SK-N-SH (cell line): ENCODE measurements at places on chromosomes 7 and 10. TPM values are rescaled to one million over a fixed set of nuclear protein-coding genes. Genes with fewer than 3 reads are reported as not detected.

DNA sequence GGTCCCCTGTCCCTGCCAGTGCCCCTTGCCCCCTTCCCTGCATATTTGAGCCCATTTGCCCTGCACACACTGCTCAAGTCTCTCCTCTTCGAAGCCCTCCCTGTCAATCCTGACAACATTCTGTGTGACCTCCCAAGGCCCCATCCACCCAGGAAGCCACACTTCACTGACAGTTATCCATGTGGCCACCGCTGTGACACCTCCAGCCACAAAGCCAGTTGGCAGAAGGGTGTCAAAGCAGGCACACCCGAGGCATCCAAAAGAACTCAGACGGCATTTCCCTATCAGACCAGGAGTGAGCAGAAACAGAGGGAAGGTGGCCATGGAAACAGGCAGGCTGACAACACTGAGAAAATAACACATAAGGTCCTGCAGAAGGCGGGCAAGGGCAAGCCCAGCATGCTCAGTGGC, 4.6 kb downstream of the POLM start:
- no peak for DNase-seq

DNA sequence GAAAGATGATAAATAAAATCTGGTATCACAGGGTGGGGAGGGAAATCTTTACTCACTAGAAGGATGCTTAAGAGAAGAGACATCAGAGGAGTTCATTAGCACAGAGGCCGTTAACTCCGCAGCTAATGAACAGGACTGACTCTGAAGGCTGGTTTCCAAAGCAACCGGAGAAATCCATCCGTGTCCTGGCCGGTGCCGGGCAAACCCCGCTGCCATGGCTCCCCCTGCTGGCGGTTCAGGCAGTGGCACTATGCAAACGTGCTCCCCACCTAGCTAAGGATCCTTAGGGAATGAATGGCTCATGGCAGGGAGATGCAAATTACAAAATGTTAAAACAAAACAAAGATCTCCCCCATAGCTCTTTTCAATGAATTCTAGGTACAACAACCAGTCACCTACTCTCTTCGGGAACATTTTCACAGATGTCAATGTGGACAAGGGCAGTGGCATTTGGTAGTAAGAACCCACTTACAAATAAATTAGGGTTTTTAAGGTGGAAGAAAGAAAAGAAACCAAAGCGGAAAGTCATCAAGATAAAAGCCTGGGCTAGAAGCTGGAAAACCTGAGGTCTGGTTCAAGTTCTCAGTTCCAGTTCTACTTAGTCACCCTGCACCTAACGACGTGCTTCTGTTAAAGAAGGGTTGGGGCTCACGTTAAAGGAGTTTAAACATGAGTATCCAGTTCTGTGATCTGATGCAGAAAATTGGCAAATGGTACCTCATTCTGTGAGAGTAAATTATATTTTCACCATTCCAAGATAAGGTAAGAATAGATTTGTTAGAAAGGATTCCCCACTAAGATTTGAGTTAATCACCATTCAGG, 138.2 kb downstream of the SVIL start:
- DNase-seq = peak; percentile 84

GRCh38 chr7:126940723-126941307, 311.9 kb downstream of the GRM8 start:
- no peak for DNase-seq

The STEAP1B gene
- 14.7 and 16.6 TPM in 2 replicates for polyA plus RNA-seq

The HOXA13 gene
- not detected in 2 replicates for polyA plus RNA-seq

DNA sequence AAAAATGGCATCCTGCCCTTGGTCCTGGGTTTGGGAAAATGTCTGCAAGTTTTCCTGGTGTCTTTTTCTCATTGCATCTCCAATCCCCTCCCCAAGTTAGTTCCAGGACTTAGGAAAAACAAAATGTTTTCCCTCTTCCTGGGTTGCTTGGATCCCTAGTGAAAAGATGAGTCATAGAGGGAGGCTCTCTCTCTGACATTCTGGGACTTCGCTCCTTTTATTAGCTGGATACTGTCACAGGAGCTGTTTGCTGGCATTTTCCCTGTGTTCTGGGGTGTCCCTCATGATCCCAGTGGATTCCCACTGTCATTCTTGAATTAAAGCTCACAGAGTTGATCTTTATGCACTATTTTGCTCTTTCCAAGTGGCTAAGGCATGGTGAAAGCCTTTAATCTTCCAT, 316.4 kb upstream of the MBL2 start:
- DNase-seq = no peak

DNA sequence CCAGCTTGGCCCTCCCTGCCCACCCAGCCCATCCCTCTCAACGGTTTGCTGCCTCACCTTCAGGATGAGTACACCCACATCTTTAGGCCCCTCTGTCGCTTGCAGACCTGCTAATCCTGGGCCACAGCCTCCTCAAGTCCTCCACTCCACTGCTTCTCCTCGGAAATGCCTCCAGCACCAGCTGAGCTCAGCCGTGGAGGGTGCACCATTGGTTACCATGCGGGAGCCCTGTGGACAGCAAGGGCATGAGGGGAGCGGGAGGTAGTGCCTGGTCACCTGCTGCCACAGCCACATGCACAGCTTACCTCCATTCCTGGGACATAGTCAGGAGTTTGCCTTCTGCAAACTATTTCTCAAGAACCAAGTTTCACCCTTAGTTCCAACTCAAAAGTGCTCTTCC, 286.3 kb upstream of the ZMIZ1 start:
- no peak for DNase-seq

DNA sequence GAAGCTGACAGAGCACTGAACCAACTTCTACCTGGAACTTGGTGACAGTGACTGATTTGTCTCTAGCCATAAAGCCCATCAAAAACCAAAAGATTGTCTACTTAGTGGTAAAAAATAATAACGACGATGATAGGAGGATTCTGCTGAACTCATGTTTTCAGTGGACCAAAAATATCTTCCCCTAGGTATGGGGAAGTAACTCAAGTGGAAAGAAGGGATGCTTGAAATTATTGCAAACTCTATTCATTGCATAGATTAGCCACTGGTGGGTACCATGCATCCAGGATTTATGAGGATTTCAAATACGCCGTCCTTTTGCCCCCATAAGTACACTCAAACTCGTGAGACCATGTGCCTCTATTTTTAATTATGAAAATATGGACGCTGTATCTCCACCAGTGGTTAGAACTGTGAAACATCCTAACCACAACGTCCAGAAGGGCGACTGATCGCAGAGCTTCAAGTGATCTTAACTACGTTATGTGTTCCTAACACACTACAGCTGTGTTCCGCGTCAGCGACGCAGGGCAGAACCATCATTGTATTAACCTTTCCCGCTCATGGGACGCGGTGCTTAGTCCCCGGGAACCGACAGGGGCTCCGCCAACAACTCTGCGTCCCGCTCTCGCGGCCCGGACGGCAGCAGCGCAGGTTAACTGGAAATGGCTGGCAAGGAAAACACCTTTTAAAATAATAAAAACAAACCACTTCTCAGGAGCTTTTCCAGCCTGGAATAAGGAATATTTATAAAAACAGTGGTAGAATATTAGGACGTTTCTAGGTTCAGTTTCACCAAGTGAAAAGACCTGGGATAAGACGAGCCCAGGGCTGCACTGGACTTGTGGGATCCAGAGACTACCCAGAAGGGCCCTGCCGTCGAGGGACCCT, 776 bp downstream of the PEX1 start:
- DNase-seq = peak; percentile 78

The SLC26A5 gene
- not detected in 2 replicates for polyA plus RNA-seq

- DNase-seq = no peak
These were observed 29.9 kb upstream of the UTF1 start for GRCh38 chr10:133199992-133200611.

DNA sequence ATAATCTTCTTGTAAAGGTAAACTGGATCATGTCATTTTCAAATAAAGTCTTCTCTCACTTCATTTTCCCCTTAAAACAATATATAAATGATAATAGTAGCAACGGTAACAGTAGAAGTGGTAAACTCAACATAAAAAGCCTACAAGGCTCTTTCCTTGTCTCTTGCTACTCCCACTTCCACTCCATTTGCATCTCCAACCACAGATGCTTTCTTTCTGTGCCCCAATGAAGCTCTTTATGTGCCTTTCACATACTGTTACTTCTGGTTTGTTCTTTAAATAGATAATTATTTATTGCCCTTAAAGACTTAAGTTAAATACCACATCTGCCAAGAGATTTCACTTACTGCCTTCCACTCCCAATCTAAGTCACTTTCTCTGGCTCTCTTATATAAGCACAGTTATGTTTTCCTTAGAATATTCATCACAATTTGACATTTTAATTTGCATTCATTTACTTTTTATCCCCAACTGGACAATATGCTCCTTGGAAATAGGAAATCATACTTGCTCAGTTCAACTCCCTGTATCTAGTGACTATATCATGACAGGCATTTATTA, 149.9 kb downstream of the CRPPA start:
- DNase-seq = no peak

GRCh38 chr10:105413997-105414396, 772.9 kb downstream of the SORCS3 start:
- DNase-seq = no peak
